GM12878 (cell line): ENCODE measurements at places on chromosomes 5 and 9. TPM values are rescaled to one million over a fixed set of nuclear protein-coding genes. Genes with fewer than 3 reads are reported as not detected.

Gene LCN9
- not detected in 2 replicates for total RNA-seq

Gene CNTLN
- not detected in 2 replicates for total RNA-seq

Gene F12
- 5.8 and 7.1 TPM in 2 replicates for total RNA-seq

Gene ADAMTS2
- total RNA-seq = 0.05 TPM in 2 replicates

Gene CYLC2
- total RNA-seq = not detected in 2 replicates

Gene PCA3
- total RNA-seq = not detected in 2 replicates

GRCh38 chr9:4574657-4575243 lies 84.5 kb downstream of the SLC1A1 start:
- no peak for DNase-seq

DNA sequence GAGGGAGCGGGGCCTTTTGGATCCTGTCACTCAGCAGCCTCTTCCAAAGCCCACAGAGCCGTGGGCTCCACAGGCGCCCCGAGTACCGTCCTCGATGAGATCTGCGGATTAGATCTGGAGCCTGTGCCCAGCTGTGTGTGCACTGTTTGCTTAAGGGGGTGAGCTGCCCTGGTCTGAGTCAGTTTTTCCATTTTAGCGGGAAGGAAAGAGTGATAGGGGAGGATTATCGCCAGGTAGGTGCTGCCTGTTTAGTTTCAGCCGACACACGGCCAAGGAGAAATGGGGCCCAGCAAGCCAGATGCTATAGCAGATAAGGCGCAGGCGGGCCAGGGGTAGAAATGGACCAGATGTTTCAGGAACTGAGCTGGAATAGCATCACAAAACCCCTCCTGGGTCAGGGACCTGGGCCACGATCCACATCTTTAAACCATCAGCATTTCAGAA lies 18.1 kb downstream of the COL5A1 start:
- DNase-seq = no peak

DNA sequence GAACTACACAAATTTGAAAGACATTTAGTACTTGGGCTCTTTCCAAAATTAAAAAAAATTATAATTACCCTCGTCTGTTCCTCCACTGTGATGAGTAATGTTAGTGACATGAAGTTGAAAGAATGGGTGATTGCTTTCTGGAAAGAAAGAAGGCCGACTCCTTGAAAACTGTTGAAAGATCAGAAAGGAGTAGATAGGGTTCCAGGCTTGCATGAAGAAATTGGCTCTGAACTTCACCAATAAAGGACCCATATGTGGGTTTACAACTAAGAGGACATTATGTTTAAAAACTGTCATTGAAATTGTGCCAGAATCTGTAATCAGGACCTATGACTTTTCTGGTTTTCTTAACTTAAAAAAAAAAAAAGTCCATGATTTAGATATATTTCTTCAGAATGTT lies 20.7 kb upstream of the MOCS2 start:
- no peak for DNase-seq

GRCh38 chr9:138105561-138106505 lies 228.3 kb downstream of the CACNA1B start:
- no peak for DNase-seq

GRCh38 chr5:14581891-14582796 lies 552 bp downstream of the OTULINL start:
- no peak for DNase-seq

- no peak for DNase-seq
Observed at GRCh38 chr5:160621526-160621925, 199.9 kb downstream of the PTTG1 start.

GRCh38 chr9:127647451-127647850 lies 35.4 kb downstream of the STXBP1 start:
- no peak for DNase-seq

- no peak for DNase-seq
Observed at GRCh38 chr9:73081979-73082657, 69.5 kb upstream of the ANXA1 start.

GRCh38 chr5:179318221-179318955 lies 26.9 kb downstream of the ADAMTS2 start:
- DNase-seq = no peak
